ENCODE measurements at places on chromosomes 5 and 9. TPM values are rescaled to one million over a fixed set of nuclear protein-coding genes. Genes with fewer than 3 reads are reported as not detected.
A peak's percentile ranks its signal among the peaks of the same experiment; 100 is the strongest.

DNA sequence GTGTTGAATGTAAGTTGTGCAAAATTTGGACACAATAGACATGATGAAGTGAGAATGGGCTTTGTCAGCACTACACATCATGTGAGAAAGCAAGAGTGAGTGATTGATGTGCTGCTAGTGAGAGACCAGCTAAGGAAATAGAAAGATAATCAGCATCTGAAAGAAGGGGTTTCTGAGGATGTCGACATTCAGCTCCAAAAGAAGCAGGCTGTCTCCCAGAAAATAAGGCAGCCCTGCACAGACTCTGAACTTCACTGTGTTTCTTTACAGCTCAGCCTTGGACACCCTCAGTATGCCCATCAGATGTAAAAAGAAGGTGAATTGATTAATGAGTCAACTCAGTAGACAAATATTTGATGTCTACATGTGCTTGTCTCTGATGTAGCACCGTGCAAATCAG, 80.8 kb upstream of the ADCY2 start:
- no peak for DNase-seq

DNA sequence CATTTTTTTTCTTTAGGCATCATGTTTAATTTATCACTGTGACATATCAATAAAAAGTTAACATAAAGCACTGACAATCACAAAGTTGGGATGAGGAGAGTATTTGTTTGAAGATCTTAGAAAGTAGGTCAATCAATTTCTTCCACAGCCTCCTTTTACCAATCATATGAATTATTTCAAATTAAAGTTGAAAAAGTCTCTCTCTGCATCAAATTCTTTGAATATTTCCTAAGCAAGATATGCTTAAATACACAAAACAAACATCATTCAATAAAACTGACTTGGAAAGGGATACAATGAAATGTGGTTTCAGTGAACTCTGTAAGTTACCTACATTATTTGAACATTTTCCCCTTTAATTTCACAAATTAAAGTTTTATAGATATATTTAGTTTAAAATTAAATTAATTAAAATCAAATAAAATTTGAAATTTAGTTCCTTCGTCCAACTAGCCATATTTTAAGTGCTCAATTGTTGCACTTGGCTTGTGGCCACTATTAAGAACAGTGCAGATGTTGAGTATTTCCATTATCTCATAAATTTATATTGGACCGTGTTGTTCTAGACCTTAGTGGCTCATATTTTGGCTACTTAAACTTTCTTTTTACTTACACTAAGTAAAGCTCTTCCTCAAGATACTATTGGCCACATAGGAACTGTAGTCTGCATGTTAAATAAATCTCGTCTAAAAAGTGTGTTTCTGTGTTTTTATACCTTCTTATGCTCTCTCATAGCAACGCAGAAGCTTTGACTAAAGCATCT, 949.7 kb upstream of the NUDT12 start:
- DNase-seq = no peak

- DNase-seq = no peak
Measured at GRCh38 chr5:124060413-124061067, 548.6 kb downstream of the CSNK1G3 start.

- no peak for DNase-seq
Measured at GRCh38 chr5:157063776-157064430, 5.0 kb upstream of the HAVCR1 start.

- DNase-seq = peak; percentile 61
Measured at GRCh38 chr9:114098021-114098935, 814 bp downstream of the KIF12 start.

RABEPK gene
- total RNA-seq = 11.1 TPM

DNA sequence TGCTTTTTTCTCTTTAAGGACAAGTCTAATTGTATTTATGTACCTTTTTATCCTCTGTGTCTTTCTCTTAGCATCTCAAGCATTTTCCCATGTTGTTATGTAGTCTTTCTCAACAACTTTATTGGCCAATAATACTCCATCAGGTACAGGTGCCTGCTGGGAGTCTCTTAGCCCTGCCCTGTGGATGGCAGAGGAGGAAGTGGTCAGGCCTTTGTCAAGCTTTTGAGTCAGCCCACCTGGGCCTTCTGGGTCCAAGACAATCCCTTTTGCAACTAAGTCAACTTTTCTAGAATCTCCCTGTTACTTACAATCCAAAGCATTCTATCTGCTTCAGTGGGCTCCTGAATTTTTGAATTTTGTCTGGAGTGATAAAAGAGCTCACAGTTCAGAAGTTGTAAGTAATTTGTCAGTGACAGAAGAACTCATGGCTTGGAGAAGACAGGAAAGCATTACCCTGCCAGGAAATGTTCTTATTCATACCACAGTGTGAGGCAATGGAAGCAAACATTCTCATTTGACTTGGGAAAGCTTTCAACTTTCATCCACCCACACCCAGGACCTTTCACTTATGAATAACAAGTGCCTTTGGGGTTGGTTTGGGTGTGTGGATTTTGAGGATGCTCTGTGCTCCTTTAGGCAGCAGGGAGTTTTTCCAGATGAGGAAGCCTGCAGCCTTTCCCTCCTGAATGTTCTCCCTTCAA, 200.0 kb upstream of the S1PR3 start:
- DNase-seq = no peak

- DNase-seq = no peak
Measured at GRCh38 chr9:90974016-90974415, 172.4 kb downstream of the SYK start.

DNA sequence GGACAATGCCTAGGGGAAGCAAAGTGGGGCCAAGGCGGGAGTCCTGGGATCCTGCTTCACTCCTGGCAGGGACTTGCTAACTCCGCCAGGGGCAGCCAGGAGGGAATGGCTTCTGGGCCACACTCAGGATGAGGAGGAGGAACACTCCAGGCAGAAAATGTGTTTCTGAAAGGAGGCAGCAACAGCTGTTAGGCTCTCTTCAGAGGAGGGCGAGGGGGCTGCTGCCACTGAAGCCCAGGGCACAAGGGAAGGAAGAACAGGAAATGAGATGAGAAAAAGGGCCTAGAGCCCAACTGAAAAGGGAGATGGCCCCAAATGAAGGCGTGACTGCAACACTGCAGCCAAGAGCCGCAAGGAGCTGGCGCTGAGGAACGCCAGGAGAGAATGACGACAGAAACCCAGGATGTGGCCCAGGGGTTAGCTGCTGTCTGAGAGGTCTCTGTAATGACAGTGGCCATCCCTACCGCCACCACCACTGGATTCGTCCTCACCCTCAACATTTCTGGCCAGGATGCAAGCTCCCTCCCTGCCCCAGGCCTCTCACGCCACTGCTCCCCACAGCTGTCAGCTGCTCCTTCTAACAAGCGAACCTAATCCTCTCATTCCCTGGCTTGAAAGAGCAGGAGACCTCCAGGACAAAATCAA, 15.8 kb downstream of the PSMB7 start:
- DNase-seq = no peak

AIF1L gene
- total RNA-seq = 24.2 TPM

GRCh38 chr5:173778784-173779304, 109.3 kb upstream of the CPEB4 start:
- DNase-seq = no peak

DNA sequence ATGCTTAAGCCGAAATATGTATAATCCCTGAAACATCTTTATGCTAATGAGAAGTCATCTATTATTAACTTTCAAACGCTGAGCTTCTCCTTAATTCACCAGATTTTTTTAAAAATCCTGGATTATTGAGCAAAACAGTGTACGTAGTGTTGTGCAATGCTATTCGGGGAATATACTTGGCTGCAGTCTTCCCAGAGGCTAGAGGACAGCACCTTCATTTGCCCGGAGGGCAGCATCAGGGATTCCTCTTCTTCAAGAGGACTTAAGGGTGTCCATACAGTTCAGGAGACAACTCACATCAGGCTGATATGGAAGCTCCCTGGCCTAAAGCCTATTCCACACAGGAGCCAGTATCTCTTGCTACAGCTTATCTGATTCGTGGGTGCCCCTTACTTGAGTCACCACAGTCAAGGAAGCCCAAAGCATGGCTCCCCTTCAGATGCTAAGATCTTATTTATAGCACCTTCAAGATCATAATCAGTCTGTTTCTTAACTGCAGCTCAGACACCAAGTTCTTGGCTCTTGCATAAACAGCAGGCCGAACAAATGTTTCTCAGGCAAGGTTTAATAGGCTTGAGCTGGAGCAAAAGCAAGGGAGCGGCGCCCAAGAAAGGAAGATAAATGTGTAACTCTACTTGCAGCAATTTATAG, 29.4 kb downstream of the NUTM2F start:
- no peak for DNase-seq

DNA sequence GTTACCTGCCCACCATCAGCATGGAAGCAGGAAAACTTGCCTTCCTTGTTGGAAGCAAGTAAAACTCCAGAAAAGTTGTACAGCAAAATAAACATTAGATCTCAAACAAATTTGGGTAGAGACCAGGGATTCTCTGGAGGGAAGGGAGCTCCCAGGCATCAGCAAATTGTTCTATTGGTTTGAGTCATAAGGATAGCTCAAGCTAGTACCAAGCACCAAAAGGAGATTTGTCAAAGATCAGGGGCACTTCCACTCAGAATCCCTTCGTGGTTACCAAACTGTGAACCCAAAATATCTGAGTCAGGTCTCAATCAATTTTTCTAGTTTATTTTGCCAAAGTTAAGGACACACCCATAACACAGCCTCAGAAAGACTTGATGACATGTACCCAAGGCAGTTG, 37.8 kb downstream of the DNAJB5 start:
- DNase-seq = no peak

- no peak for DNase-seq
Measured at GRCh38 chr9:81108391-81108790, 581.0 kb downstream of the TLE1 start.

SLC25A48 gene
- total RNA-seq = 0.91 TPM

FBP2 gene
- total RNA-seq = not detected

DNA sequence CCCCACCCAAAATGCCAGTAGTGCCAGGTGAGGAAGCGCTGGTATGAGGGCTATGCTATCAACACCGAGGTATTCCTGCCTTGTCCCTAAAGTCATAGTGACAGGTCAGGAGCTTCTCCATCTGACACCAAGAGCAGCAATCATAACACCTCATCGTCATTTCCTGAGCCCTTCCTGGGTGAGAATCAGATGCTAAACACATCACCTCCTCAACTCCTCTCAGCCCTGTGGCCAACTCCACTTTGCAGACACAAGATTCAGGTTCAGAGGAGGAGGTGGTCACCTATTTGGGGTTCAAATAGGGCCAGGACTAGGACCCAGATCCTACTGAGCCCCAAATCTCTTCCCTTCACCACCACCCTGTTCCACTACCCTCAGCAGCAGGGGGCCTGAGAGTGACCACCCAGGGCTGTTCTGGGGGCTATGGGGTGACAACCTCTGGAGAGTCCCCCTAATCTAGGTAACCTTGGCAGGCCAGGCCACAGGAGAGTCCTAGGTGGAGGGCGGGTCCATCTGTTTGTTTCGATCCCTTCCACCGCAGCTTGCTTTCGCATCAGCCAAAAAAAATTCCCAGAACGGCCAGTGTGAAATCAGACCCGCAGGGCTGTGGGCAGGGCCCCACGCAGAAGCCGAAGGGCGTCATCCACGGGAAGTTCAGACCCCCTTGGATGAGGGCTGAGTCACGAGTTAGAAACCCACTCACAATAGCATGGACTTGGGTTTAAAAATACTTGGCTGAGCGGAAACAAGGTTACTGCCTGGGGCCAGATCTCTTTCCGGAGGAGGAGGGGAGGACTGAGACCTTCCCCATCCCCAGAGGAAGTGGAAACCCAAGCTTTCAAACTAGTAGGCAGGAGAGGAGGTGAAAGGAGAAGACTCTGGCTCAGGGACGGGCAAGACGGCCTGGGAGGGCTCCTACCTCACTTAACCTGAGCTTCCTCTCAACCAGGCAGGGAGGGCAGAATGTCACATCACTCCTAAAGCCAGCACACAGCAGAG, 8.7 kb downstream of the STK10 start:
- DNase-seq = no peak

CETN3 gene
- total RNA-seq = 25.6 TPM

- DNase-seq = no peak
Measured at GRCh38 chr9:96758845-96759673, 18.8 kb downstream of the ZNF510 start.

ZNF366 gene
- total RNA-seq = 1.1 TPM

PCDHA9 gene
- total RNA-seq = 22.7 TPM

SOHLH1 gene
- not detected for total RNA-seq

ADAMTSL2 gene
- 1.8 TPM for total RNA-seq

DNA sequence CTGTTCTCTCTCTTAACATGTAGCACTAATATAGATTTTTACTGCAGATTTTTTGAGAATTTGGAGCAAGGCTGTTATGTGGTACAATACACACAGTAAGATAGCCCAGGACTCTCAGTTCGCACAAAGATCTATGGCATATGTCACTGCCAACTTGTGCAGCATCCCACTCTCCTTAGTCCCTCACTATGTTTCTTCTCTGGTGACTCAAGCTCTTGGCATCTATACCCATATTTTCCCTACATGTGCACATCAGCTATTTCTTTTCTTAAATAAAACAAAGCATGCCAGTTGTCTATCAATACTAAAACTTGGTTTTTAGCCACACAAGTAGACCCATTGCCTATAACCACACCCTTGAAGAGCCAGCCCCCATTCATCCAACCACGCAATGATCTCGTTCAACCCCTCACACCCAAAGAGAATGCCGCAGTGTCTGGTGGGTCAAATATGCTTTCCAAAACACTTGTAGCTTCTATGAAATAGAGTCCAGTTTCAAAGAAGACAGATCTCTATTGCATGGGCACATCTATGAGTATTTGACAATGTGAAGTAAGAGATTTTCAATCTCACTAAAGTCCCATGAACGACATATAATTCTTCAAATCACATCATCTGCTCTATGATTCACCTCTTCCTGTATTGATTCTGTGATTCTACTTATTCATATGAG, 18.2 kb upstream of the IL7R start:
- no peak for DNase-seq

- DNase-seq = no peak
Measured at GRCh38 chr9:6399071-6399470, 13.9 kb upstream of the UHRF2 start.

GRCh38 chr9:14346811-14347405, 33.0 kb upstream of the NFIB start:
- DNase-seq = peak; percentile 20

- DNase-seq = no peak
Measured at GRCh38 chr5:174725261-174725990, 1.0 kb downstream of the MSX2 start.

DNA sequence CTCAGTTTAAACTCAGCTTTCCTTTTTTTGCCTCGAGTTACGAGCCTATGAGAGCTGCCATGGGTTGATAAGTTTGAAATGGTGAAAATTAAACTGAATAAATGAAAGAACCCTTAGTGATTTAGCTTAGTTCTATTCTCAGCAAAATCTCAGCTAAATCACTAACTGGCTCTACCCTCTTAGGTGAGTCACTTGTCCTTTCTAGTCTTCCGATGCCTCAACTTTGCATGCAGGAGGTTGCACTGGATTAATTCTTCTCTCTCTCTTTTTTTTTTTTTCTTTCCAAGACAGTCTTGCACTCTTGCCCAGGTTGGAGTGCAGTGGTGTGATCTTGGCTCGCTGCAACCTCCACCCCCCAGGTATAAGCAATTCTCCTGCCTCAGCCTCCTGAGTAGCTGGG, 83.9 kb downstream of the PAPPA start:
- DNase-seq = no peak

DNA sequence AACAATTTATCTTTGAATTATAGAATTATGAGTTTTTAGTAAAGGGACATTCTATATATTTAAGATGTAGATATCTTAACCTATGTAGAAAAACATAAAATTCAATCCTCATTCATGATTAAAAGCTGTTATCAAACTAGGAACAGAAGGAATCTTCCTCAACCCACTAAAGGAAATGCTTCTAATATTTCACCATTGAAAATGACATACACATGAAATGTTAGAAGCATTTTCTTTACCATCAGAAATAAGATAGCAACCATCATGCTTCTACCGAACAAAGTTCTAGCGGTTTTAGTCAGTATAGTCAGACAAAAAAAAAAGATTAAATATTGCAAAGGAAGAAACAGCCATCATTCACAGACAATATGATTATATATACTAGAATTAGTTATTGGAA, 32.2 kb downstream of the SHOC1 start:
- DNase-seq = no peak

Data from cerebellum (tissue), 4 donors.